ENCODE measurements at places on chromosomes 1 and 21.
A peak's percentile ranks its signal among the peaks of the same experiment; 100 is the strongest.

- no peak for DNase-seq
Measured at GRCh38 chr1:62673629-62674028, 14.6 kb downstream of the DOCK7 start.

DNA sequence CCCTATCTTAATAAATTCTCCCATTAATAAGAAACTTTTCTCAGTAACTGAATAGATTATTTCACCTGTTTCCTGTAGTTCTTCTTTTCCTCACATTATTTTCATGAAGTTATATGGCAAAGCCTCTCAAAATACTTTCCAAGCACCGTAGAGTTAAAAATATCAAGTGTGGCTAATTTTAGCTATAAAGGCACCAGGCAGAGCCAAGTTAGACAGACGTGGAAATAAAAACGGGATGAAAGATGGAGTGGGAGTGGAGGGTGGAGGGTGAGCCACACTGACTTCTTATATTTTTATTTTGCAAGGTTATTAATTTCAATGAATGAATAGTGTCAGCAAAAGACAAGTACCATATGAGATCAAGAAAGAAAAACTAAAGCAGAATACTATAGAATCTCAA is 71.7 kb downstream of the ENAH start:
- no peak for DNase-seq

DNA sequence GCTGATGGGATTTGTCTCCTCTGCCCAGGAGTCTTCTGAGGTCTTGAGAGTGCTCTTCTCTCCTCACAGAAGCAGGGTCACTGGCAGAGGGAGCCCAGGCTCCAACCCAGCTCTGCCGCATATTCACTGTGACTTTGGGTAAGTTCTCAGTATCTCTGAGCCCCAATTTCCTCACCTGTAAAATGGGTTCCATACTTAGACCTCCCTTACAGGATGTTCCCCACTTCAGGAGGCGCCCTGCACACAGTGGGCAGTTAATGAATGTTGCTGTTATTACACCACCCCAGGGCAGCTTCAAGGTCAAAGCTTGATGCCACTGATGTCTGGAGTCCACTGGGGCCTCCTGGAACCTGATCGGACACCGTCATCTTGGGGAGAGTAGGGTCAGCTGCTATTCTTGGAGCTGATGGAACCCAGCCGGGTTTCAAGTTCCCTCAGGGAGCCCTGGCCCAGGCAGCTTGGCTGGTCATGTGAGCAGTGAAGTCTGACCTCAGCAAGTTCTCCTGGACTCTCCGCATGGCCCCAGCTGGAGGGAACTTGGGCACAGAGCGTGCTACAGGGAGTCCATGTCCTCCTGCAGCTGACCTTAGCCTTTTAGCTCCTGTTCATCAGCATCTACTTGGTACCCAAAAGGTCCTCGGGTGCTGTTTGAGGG is 21.8 kb downstream of the COA7 start:
- no peak for DNase-seq

DNA sequence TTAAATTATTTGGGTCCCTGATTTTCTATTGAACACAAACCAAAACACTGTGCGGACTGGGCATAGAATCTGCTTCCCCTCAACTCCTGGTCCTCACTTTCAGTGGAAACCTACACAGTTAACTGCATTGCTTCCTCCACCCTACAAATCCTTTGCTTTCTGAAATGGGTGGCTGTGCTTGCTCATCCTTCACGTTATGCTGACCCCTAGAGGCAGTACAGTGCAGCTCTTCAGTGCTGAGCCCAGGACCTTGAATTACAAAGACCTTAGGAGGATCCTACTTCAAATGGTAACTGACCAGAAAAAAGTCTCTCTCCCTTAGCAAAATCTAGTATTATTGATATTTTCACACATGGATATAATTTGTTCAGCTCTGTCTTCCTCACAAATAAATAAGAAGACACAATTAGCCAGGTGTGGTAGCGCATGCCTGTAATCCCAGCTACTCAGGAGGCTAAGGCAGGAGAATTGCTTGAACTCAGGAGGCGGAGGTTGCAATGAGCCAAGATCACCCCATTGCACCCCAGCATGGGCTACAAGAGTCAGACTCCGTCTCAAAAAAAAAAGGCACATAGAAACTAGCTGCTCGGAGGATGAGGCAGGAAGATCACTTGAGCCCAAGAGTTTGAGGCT is 63.4 kb upstream of the L1TD1 start:
- peak; percentile 78 for DNase-seq
